ENCODE measurements at places on chromosomes 4 and X. TPM values are rescaled to one million over a fixed set of nuclear protein-coding genes. Genes with fewer than 3 reads are reported as not detected.

Gene ELOVL6
- total RNA-seq, result 19.1 TPM

Gene FAM47A
- total RNA-seq, result not detected

Gene GRPEL1
- 115 TPM for total RNA-seq

Gene FGF13
- not detected for total RNA-seq

Gene FABP2
- total RNA-seq, result not detected

Gene HPGD
- 3.1 TPM for total RNA-seq

Gene MAMLD1
- 15.0 TPM for total RNA-seq

- no peak overlapping the region for H3K4me3 ChIP-seq
- peaks cover 13% of the 10 kb centered on the region for H3K4me1 ChIP-seq
- peaks cover 21% of the 10 kb centered on the region for H3K36me3 ChIP-seq
- H3K27ac ChIP-seq, result no peak overlapping the region
- no peaks in the 10 kb centered on the region for H3K27me3 ChIP-seq
Observed at GRCh38 chr4:122170775-122171174, 18.6 kb downstream of the BLTP1 start.

DNA sequence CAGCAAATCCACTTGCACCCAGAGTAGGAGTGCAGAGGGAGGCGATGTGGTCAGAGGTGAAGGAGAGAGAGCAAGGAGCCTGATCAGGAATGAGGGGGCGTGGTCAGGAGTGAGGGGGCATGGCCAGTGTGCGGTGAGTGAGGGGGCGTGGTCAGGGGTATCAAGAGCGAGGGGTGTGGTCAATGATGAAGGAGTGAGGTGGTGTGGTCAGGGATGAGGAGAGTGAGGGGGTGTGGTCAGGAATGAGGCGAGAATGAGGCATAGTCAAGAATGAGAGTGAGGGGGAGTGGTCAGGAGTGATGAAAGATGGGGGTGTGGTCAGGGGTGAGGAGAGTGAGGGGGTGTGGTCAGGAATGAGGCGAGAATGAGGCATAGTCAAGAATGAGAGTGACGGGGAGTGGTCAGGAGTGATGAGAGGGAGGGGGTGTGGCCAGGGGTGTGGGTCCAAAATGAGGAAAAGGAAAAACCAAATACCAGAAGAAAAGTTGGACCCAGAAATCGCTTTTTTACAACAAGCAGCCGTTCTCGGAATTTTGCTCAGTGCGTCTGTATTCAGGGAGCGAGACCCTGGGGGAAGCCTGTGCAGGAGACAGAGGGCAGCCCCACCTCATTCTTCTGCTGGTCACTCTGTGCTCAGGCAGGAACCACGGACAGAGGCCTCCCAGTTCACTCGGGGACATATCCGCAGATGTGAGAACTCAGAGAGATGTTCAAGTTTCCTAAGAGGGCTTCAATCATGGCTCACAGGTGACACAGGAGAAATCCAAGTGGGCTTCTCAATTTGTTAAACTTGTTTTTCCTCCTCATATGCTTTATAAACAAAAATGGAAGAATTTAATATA is 47.5 kb downstream of the MAGEA1 start:
- H3K4me1 ChIP-seq, result no peaks in the 10 kb centered on the region
- no peak overlapping the region for H3K27ac ChIP-seq
- no peak overlapping the region for H3K4me3 ChIP-seq
- H3K27me3 ChIP-seq, result peaks cover 10% of the 10 kb centered on the region

DNA sequence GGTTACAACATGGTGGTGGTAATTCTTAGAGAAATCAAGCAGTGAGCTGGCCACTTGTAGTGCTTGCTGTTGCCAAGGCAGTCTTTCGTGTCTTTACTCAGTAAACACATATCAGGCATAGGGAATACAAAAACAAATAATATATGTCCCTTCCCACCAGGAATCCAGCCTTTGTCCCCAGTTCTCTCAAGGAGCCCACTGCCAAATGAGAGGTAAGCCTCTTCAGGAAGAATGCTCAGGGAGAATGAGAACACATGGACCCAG is 421 bp upstream of the PLAC1 start:
- H3K27me3 ChIP-seq, result peaks cover 7% of the 10 kb centered on the region
- H3K4me1 ChIP-seq, result no peaks in the 10 kb centered on the region
- no peak for DNase-seq
- no peak overlapping the region for H3K4me3 ChIP-seq

- DNase-seq, result no peak
- no peak overlapping the region for H3K27ac ChIP-seq
- no peaks in the 10 kb centered on the region for H3K36me3 ChIP-seq
- H3K27me3 ChIP-seq, result no peaks in the 10 kb centered on the region
Observed at GRCh38 chrX:117996918-117997480, 119.6 kb downstream of the KLHL13 start.

DNA sequence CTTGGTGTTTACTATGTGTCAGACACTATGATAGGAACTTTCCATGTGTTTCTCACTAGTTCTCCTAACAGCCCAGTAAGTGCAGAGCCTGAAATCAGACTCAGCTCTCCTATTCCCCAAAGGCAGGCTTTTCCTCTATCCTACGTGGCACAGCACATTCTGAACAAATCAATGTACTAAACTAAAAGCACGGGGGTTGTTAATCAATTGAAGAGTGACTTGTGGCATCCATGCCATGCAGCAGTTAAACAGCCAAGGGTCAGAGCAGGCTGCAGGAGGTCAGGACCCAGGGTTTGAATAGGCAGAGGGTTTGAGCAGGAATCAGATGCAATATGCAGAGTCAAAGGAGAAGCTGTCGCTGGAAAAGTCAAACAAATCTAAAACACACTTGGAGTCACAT is 289.7 kb upstream of the LDB2 start:
- H3K36me3 ChIP-seq, result no peaks in the 10 kb centered on the region
- H3K4me1 ChIP-seq, result no peaks in the 10 kb centered on the region
- no peak overlapping the region for H3K27ac ChIP-seq
- H3K27me3 ChIP-seq, result no peaks in the 10 kb centered on the region
- DNase-seq, result no peak

- peaks cover 51% of the 10 kb centered on the region for H3K4me1 ChIP-seq
- H3K4me3 ChIP-seq, result peak overlapping the region; percentile 96
- no peaks in the 10 kb centered on the region for H3K27me3 ChIP-seq
- DNase-seq, result peak; percentile 26
Observed at GRCh38 chr4:83012200-83012686, 1.6 kb upstream of the LIN54 start.

DNA sequence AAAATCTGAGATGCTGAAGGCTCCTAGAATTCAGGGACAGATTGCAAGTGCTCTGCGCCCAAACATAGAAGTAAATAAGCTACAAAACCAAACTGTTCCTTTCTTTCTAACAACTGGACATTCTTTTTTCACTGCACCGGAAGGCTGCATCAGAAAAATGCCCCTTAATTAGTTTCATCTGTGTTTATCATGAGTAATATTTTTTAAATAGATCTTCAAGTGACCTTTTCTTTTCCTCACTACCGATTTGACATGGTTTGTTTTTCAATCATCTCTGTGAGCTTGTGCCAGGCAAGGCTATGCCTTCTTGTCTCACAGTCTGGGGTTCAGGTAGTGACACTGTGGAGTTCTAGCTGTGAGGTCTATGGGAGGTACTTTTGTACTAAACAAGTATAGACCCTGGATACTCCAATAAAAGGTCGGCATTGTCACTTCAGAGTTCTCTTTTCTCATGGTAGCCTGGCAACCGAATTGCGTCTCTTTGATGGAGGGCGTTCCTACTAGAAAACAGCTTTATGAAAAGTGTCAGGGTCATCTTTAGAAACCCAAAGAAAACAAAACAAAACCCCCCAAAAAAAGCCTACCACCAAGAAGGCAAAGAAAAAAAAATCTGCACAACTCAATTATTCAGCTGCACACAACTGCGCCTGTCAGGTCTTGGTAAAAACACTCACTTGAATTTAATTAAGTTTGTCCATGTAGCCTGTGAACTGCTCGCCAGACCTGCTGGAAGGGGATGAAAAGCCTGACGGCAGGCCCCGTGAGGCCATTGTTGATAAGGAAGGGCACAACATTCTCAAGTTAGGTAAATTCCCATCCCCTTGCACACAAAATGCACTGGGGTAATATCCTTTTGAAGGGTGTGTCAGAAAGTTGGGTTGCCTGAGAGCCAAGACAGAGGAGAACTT is 22.8 kb upstream of the ADAMTS3 start:
- no peaks in the 10 kb centered on the region for H3K27me3 ChIP-seq
- no peaks in the 10 kb centered on the region for H3K4me1 ChIP-seq
- no peaks in the 10 kb centered on the region for H3K36me3 ChIP-seq
